Activated CD4-positive, alpha-beta T cell treated with anti-CD3 and anti-CD28 coated beads for 48 hours (primary cell): ENCODE measurements at places on chromosomes 12 and 14.

DNA sequence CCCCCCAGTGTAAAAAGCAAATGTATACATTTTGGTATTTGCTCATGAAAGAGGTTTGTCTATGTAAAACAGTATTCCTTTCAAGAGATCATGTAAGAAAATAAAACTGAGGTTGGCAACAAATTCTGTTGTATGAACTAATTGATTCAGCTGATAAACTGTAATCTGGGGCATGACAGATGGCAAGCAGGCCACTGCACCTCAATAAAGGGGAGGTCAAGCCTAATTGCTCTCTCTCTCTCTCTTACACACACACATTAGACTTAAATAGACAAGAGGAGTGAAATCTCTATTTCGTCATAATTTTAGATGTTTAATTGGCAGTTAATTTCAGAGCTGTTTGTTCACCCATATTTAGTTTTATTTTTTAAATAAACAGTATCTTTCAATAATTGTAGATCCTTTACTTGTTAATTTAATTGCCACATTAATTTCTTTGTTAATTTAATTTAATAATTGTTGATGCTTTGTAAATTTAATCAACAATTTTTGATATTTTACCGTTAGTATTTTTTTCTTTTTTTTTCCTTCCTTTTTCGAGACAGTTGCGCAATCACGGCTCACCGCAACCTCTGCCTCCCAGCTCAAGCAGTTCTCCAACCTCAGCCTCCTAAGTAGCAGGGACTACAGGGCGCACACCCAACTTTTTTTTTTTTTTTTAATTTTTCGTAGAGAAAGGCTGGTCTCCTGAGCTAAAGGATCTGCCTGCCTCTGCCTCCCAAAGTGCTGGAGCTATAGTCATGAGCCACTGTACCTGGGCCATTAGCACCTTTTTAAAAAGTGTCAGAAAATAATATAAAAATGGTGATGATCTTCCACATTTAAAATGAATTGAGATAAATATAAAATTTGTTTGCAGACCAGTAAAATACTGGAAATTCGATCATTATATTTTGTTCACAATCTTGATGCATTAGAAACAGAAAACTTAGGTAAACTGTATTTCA lies 577.7 kb downstream of the SLC16A7 start:
- DNase-seq, result no peak

- DNase-seq, result no peak
These were observed 92.7 kb downstream of the AKAP6 start for GRCh38 chr14:32421781-32422180.

DNA sequence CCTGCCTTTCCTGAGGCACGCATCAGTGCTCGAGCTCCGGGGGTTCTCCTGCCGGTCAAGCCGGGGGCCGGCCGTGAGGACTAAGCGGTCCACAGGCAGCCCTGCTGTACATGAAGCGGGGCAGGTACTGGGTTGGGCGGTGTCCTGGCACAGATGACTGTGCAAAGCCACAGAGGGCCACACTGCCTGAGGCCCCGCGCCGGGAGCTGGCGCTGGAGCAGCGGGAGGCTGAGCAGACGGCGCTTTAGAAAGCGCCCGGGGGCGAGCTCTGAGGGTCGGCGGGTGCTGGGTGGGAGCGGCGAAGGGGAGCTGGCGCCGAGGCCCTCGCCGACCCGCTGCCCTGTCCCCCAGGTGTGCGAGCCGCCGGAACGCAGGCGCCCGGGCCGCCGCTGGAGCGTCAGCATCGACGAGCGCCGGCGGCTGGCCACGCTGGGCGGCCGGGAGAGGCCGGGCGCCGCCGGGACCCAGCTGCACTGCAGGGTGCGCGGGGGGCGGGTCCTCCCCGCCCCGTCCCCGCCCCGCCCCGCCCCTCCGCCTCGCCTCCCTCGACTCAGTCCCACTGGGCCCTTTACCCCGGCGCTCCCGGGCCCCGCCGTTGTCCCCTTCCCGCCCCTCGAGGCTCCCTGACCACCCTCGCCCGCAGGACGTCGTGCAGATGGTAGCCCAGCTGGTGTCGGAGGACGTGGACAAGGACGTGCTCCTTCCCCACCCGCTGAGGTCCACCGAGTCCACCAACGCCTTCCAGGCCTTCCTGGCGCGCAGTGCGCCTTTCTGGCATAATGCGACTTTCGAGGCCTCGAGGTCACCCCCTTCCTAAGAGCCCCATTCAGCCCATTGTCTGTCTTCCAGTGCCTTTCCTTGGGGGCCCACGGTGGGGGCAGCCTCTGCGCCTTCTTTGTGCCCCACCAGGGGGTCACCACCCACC lies 8.3 kb upstream of the MTA1 start:
- no peak for DNase-seq

GRCh38 chr14:94021001-94021400 lies 5.1 kb upstream of the OTUB2 start:
- no peak for DNase-seq

- no peak for DNase-seq
These were observed 1308.6 kb downstream of the FSCB start for GRCh38 chr14:43198465-43198864.

- DNase-seq, result no peak
These were observed 52.8 kb upstream of the PPP1R12A start for GRCh38 chr12:79987731-79988130.

DNA sequence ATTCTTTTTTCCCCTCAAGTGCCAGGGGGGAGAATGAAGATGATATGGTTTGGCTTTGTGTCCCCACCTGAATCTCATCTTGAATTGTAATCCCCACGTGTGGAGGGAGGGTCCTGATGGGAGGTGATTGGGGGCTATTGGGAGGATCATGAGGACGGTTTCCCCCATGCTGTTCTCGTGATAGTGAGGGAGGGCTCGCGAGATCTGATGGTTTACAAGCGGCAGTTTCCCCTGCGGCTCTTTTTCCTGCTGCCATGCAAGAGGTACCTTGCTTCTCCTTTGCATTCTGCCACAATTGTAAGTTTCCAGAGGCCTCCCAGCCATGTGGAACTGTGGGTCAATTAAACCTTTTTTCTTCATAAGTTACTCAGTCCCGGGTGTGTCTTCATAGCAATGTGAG lies 173.7 kb downstream of the CAND1 start:
- no peak for DNase-seq

- DNase-seq, result no peak
These were observed 311.2 kb downstream of the CACNA1C start for GRCh38 chr12:2363836-2364609.

DNA sequence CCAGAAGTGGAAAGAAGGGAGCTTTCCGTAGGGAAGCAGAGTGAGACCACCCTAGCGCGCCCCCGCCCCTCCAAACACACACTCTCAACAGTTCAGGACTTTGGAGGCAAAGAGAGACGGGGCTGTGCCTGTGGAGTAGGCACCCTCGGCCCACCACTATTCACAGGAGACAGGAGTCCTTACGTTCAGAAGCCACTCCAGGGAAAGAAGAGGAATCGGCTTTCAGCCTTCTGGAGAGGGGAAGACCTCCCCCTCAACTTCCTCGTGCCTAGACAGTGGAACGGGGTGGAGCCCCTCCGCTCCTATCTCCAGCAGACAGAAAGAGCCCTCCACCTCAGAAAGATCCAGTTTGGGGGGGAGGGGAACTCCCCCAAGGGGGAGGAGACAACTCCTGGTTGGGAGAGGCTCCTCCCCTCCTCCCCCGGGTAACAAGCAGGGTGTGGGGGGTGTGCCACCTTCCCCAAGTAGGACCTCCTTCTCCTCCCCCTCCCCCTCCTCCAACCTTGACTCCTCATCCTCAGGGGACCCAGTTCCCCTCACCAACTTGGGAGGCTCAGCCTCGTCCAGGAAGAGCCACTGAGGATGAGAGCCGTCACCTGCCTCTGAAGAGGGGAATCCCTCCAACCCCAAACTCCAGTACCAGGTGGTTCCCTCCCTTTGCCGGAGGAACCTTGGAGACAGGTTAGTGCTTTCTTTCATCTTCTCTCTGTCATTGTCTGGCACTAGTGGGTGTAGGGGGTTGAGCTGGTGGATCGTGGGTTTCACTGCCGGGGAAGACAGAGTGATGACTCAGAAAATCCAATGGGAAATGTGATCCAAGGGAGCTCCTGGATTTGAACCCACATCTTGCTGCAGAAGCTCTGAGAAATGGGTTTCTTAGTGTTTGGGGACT lies 883 bp downstream of the FOXJ2 start:
- peak; percentile 57 for DNase-seq

DNA sequence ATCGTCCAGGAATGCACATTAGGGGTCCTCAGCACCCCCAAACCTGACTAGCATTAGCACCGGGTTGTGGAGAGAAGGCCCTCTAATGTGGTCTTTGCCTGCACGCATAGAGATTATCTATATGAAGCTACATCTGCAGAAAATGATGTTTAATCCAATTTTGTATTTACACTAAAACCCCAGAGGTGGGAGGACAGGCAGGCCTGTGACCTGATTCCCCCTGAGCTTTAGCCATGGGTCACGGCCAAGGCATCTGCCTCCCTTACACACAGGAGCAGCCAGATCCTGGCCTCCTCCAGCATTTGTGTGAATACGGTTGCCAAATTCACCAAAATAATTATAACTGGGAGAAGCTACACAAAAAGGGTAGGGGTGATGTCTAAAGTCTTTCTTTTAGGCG lies 7.0 kb downstream of the APOLD1 start:
- DNase-seq, result no peak

- no peak for DNase-seq
These were observed 48.2 kb upstream of the PSMA6 start for GRCh38 chr14:35243956-35244355.

DNA sequence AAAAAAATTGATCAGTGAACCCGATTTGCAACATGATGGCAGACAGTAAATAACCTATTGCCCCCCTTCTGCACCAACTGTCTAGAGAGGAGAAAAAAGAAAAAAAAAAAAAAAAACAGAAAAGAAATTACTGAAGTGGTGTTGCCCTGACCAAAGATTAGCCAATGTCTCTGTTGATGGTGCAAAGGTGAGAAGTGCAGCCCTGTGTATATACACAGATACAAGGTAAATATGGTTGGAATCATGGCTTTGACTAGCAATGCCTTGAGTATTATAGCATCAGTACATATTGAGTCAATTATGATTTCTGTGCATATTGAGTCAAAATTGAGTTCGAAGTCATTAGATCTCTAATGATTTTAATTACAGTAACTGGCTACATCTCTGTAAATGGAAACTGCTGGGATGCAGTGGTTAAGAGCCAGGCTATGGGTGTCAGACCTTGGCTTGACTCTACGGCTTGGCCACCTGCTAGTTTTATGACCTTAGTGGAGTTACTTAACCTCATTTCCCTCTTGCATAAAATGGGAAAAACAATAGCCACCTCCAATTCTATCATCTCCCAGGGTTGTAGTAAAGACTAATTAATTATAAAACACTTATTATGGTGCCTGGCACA lies 51.0 kb downstream of the EGLN3 start:
- no peak for DNase-seq

- DNase-seq, result no peak
These were observed 11.6 kb downstream of the CIPC start for GRCh38 chr14:77109656-77110055.

GRCh38 chr14:85572845-85573244 lies 42.9 kb downstream of the FLRT2 start:
- DNase-seq, result no peak

DNA sequence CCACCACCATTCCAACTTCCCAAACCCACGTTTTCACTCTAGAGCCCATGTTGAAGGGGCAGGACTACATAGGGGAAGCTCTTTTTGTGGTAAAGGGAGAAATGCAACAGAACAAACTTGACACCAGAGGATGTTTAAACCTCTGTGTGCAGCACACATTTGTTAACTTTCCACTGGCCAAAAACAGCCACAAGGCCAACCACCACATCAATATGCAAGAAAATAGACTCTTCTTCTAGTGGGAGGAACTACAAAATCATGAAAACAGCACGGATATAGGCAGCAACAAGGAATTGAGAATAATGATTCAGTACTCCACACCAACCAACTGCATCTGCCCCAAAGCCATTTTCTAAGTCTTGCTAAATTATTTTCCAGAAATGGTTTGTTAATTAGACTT lies 66.3 kb upstream of the CEP83 start:
- no peak for DNase-seq

GRCh38 chr12:65892841-65893251 lies 68.6 kb downstream of the HMGA2 start:
- no peak for DNase-seq

DNA sequence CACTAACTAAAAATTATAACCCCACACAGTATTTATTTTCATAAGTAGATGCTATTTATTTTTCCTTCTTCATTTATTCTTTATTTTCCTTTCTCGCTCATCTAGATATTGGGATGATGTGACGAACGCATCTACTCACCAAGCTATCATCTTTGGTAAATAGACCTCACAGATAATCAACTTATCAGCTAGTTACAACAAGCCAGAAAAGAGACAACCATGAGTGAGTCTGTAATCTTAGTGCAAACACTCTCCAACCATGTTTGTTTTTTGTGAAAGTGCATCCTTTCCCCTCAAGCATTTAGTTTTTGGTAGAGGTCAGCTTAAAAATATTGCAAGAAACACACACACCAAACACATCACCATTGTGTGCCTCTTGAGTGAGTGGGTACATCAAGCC lies 84.9 kb downstream of the SLC25A21 start:
- DNase-seq, result no peak

- peak; percentile 63 for DNase-seq
These were observed 40.7 kb downstream of the TPCN1 start for GRCh38 chr12:113261847-113262470.

GRCh38 chr12:26112703-26113147 lies 12.1 kb downstream of the BHLHE41 start:
- DNase-seq, result no peak

DNA sequence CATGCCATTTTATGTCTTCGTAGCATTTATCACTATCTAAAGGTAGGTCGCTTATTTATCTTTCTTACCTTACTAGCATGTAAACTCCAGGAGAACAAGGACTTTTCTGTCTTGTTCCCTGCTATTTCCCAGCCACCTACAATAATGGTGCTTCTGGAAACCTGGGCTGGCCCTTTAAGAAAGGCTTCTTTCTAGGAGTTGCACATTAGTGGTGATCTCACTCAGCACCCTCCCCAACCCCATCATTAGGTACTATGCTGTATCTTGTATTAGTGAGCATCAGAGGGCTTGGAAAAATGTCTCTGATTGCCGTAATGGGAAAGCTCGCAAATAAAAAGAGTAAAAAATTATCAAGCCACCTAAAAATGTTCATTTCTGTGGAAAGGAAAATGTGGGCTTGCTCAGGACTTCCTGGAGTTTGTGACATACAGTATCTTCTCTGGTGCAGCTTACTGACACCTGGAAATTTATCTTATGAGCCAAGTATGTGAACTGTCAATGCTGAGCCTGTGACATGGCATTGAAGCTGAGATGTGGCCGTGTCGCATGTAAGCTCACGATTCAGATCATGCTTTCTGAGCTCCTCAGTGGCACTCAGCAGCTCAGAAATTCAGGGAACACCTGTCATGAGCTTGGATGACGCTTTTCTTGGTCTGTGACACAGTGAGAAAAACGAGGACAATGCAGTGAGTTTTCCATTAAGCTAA lies 12.4 kb downstream of the CCDC92 start:
- DNase-seq, result no peak

DNA sequence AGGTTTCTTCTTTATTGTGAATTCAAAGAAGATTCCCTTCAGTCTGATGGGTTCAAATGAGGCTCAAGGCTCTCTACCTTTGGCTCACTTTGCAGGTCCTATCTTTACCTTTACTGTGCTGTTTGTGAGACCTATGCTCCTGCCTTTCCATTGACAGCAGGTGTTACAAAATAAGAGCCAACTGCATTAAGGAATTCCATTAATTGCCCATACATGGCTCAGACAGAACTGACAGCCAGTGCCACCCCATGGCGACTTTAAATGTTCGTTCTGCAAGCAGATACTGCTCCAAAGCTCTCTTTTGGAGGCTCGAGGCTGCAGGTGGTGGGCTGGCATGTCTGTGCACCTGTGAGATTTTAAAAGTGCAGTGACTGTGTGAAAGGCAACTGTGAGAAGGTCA lies 44.7 kb downstream of the RBM19 start:
- no peak for DNase-seq
